ENCODE measurements at places on chromosomes 4 and X.

GRCh38 chr4:173990869-173991210 lies 292.6 kb downstream of the FBXO8 start:
- no peak for DNase-seq

GRCh38 chr4:177057186-177057585 lies 252.5 kb upstream of the NEIL3 start:
- DNase-seq: no peak

DNA sequence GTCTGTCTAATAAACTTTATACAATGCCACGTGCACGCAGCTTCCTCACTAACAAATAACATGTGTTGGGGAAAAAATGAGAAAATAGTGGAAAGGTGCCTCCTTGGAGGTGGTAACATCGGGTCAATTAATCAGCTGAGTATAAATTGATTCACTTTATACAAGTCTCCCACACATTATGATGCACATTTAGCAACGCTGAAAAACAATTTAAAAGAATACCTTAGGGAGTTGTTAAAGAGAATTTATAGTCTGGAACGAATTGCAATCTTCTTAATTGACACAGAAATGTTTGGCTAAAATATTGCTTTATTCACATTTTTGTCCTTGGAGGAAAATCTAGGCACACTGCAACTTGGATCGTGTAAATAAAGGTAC lies 84.2 kb downstream of the HPRT1 start:
- DNase-seq: no peak

DNA sequence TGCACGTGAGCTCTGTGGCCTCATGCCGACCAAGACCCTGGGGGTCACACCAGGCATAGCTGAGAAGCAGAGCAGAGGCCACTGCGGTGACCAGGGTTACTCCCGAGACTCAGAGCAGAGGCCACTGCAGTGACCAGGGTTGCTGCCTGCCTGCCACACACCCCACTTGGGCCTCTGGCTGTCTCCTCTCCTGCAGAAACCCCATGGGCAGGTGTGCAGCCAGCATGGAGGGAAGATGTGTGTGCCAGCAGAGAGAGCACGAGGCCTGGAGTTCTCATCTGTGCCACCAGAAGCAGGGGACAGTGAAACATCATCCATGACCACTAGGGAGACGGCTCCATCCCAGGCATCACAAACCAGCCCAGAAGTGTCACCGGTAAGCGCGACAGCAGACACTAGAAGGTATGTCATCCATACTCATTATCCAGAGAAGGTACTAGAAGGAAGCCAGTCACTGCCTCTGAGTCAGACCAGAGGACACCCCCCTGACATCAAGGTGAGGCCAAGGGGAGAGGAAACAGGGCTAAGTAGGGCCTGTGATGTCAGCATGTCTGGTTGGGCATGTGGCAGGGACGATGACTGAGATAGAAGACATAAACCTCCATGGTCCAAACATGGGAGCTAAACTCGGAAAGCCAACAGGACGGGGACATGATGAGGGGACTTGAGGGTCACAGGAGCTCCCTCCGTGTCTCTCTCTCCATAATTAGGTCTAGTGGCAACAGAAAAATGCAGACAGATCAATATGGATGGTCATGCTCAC lies 24.2 kb upstream of the SPON2 start:
- no peak for DNase-seq

DNA sequence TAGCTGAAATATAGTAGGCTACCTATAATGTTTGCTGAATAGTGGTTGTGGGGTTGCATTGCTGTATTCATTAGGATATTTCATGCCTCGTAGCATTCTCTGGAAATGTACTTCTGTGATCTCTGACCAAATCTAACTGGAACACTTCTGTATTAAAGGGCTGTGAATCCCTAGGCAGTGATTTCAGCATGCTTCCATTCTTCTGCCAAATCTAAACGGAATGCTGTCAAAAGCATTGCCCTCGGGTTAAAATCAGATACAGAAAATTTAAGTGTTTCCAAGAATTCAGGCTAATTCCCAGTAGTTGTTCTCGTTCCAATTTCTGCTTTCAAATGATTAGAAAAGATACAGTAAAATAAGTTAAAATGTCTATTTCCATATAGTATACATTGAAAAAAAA lies 1847.5 kb upstream of the IGFBP7 start:
- no peak for DNase-seq

- DNase-seq: no peak
These were observed 161.7 kb downstream of the AFAP1 start for GRCh38 chr4:7777871-7778509.

DNA sequence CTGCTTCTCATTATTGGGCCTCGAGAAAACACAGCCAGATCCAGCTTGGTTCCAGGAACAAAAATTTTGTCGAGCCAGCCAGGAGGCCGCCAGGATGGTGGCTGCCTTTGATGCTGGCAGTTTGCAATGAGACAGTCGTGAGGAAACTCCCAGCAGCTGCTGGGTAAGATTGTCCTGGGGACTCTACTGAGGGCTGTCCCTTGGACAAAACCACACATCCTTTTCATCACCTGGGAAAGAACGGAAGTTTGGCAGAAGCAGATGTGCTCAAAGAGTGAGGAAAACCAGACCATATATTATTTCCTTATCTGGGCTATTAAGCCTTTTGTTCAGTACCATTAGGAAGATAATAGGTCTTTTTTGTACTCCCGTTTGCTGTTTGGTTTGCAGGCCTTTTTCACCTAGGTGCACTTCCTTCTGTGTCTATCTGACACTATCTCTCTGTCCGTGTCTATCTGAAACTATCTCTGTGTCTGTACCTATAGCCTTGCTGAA lies 13.4 kb upstream of the PAPSS1 start:
- no peak for DNase-seq

DNA sequence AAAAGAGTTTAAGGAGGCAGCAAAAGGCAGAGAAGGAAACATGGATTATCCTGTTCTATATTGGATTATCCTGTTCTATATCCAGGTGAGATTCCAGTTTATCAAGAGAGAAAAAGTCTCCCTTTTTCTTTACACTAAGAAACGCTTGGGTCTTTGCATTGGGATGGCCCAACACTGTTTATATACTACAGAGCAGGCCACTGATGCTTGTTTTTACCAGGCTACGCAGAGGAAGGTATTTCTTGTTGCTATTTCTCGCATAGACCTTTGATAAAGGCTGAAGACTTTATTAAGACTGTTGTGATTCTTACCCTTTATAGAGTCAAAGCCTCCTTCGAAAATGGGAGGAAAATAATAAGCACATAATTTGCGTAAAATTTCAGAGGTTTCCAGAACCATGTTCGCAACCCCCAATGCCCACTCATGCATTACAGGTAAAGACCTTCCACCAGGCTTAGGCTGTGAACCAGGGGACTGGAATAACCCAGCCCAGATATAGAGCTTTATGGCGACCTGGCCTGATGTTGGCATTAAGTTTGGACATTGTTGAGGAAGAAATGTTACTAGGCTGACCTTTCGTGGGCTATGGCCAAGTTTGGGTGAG lies 218.3 kb downstream of the PTTG2 start:
- DNase-seq: no peak

GRCh38 chr4:101306764-101307615 lies 40.3 kb downstream of the PPP3CA start:
- no peak for DNase-seq

GRCh38 chr4:141871086-141871770 lies 234.8 kb downstream of the IL15 start:
- peak; percentile 14 for DNase-seq

- DNase-seq: no peak
These were observed 248.9 kb downstream of the SCFD2 start for GRCh38 chr4:53116954-53117353.

- DNase-seq: no peak
These were observed 100.8 kb upstream of the LIMCH1 start for GRCh38 chr4:41437111-41437536.

GRCh38 chr4:101370663-101371210 lies 23.4 kb upstream of the PPP3CA start:
- DNase-seq: no peak

DNA sequence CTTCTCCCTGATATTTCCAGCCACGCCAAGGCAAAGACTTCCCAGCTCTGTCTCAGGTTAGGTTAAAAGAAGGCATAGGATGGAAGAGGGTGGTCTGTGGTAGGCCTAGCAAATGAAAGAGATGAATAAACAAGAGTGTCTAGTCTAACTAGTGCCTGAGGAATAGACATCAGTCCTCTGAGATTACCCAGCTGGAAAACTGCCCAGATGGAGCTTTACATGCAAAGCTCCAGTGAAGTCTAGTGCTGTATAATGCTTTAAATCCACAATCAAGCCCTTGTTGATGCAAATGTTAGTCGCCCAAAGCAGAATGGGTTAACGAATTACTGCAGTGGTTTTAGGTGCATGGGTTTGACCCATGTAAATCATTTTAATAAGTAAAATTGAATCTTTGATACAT lies 24.8 kb upstream of the GUCY1B1 start:
- DNase-seq: peak; percentile 27

- DNase-seq: no peak
These were observed 425.9 kb downstream of the SPOCK3 start for GRCh38 chr4:166808380-166808779.

- DNase-seq: no peak
These were observed 59.6 kb upstream of the MXD4 start for GRCh38 chr4:2321279-2322196.

GRCh38 chrX:134007716-134008115 lies 22.3 kb upstream of the GPC3 start:
- DNase-seq: no peak

DNA sequence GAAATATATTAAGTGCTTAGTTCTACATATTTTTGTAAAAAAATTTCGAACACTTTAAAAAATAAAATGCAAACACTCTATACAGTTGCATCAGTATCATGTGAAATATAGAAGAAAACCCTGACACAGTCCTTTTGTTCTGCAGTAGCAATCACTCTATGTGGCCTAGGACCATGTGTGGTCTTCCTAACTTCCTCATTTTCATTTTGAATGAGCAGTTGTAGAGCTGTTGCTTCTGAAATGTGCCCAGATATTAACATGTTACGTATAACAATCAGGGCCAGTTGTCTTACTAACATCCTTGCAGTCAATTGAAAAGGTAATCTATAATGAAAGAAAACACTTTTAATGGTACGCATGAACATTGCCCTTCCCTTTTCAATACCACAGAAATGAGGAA lies 107.9 kb downstream of the ZNF827 start:
- no peak for DNase-seq

DNA sequence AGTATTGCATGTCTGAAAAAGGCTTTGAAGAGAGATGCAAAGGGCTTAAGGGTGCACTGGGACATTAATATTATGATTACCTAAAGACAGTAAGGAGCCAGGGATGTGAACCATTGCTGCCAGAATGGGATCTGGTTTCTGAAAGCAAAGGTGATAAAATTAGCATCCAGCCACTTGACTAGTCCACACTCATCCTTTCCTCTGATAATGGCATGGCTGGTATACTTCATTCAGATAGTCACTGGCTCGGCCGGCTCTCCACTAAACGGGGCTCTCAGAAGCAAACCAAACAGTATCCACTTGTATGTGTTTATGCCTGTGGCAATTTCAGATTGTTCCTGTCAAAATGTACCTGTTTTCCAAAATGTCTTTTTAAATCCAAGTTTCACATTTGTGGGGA lies 46.4 kb downstream of the MAMLD1 start:
- DNase-seq: no peak

- DNase-seq: no peak
These were observed 673.6 kb upstream of the PITX2 start for GRCh38 chr4:111296466-111296865.

GRCh38 chr4:76738086-76738931 lies 159.6 kb downstream of the SOWAHB start:
- DNase-seq: peak; percentile 78

DNA sequence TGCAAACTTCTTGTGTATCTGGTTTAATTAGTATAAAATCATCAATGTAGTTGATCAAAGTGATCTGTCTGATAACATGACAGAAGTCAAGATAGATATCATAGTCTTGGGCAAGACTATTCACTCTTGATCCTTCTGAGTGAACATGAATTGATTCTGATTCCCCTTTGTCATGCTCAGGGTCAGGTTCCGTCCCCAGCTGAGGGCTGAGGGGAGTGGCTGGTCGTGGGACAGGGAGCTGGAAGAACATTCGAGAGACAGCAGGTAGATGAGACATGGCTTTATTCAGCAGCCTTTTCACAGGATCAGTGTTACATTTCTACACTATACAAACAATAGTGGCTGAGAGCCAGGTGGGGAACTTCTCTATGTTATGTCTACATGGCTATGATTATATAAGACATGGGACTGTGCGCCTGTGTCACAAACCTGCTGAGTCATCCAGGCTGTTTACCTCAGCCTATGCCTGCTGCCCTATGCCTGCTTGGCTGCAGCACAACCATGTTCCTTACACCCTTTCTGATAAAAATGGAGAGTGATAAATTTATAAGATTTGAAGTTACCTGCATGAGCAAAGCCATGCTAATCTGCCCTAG lies 586.9 kb upstream of the NR3C2 start:
- no peak for DNase-seq

DNA sequence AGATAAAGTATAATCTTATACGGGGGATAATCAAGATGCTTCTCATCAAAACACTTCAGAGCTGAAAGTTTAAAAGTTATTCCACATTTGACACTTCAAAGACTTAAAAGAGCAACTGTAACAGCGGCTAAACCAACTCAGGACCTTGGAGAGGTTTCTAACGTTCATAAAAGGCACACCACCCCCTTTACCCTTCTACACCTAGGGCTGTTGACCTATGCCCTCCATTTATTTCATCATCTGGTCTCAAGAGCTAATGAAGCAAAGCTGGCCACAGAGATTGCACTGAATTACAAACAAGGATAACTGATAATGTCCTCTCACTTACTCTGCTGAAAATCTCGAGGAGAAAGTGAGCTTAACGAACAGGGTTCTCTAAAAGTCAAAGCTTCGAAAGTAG lies 1.1 kb upstream of the RPS6KA6 start:
- no peak for DNase-seq

DNA sequence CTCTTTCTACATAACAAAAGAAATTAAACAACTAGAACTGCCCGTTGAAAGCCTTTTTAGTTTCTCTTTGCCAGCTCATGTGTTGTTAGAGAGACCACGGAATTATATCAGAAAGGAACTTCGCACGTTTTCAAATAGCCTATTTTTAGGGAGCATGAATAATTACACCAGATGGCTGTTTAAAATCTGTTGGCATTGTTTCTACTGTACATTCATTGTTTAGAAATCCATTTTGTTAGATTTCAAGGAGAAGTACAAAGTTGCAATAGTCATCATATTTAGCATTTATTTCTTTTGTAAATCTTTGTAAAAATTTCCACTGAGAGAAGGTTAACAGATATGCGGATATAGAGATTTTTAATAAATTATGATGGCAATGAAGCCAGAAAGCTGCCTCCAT lies 403.0 kb upstream of the HS3ST1 start:
- no peak for DNase-seq
